ENCODE measurements at places on chromosomes 7 and 10. TPM values are rescaled to one million over a fixed set of nuclear protein-coding genes. Genes with fewer than 3 reads are reported as not detected.

Gene TMEM273
- polyA plus RNA-seq, result 6.6 TPM

Gene ASB10
- not detected for polyA plus RNA-seq

GRCh38 chr10:10811562-10811961 is 206.1 kb upstream of the CELF2 start:
- DNase-seq, result no peak

- no peak for DNase-seq
Observed at GRCh38 chr10:37728830-37729229, 128.6 kb downstream of the ZNF248 start.

DNA sequence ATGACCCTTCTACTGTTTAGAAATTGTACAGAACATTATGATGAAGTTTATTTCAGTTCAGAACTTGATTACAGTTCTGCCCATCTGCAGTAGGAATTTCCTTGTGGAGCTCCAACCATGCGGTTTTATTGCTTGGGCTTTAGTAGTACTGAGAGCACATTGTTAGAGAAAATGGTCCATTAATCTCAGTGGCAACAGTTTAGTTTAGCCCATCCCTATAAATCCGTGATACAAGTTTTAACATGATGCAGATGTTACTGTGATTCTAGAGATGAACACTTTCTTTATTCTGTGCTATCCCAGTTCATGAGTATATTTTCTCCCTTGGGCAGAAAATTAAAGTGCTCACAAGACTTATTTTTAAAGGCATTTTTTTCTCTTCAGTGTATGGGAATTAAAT is 84.8 kb upstream of the FZD8 start:
- DNase-seq, result no peak

DNA sequence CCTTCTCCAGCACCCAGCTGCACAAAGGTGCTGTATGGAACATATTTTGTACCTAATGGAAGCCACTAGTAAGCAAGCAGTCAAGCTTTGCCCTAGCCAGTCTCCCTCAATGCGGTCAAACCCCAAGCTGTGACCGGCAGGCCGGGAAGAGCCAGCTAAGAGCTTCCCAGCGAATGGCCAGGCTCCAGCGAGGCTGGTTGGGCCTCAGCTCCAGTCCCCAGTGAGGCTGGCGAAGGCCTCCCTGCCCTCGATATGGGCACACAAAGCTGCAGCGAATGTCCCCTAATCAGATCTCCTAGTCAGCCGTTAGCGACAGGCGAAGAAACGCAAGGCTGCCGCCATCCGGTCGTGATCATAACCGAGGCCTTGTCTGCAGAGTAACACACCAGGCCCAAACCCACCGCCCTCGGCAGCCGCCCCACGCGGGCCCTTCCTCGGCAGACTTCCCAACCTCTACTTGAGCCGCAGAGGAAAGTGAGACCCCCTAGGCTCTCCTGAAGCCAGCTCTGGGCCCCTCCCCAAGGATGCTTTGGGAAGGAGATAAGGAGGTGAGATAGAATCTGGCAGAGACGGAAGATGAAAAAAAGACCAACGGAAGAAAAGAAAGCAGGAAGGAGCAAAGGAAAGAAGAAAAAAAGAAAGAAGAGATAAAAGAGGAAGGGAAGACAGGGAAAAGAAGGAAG is 3.1 kb upstream of the HOXA9 start:
- DNase-seq, result no peak

GRCh38 chr7:40969641-40970040 is 733.2 kb downstream of the INHBA start:
- no peak for DNase-seq

- DNase-seq, result no peak
Observed at GRCh38 chr7:157969995-157970394, 617.6 kb downstream of the PTPRN2 start.

- DNase-seq, result no peak
Observed at GRCh38 chr10:92747600-92747999, 57.8 kb downstream of the HHEX start.

- no peak for DNase-seq
Observed at GRCh38 chr7:111564078-111564477, 1.8 kb upstream of the IMMP2L start.

DNA sequence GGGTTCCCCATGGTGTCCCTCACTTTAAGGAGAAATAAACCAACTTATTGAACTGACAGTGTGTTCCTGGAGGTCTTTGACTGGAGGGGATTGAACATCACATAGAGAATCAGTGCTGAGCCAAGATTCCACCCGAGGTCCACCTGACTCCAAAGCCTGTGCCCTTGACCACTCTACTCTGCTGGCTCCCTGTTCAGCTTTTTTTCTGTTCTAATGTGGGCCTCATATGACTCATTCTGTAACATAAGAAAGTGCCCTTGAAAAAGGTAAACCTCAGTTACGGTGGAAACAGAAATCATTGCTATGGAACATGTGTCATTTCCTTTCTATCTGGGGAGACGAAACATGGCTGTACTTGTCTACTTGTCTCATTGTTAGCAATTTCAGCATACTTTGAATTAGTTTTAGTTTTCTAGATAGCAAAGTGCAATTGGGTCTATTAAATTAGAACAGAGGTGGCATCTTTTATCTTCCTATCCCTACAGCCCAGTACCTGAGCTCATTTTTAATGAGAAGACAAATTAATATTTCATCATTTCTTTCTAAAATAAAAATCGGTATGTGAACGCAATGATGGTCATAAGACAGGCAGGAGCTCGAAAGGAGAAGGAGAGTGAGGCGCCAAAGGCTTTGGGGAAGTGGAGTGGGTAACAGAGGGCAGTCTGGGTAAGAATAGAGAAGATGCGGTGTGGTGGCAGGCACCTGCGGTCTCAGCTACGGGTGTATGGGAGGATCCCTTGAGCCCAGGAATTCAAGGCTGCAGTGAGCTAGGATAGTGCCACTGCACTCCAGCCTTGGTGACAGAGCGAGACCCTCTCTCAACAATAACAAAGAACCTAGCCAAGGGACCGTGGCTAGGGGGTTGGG is 1.5 kb downstream of the GSDME start:
- no peak for DNase-seq

DNA sequence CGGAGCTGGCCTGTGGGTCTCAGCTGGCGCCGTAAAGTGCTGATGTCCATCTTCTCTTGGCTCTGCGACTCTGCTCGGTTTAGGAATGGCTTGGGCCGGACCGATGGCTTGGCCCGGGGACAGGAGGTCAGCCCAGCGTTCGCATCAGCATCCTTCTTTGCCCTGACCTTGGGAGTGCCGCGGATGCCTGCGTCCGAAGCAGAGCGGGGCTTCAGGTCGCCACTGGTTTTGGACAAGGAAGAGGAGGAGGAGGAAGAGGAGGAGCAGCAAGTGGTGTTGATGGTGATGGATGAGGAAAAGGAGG is 109.3 kb downstream of the NEURL1 start:
- DNase-seq, result no peak
